ENCODE measurements at places on chromosomes 4 and X. TPM values are rescaled to one million over a fixed set of nuclear protein-coding genes. Genes with fewer than 3 reads are reported as not detected.

DNA sequence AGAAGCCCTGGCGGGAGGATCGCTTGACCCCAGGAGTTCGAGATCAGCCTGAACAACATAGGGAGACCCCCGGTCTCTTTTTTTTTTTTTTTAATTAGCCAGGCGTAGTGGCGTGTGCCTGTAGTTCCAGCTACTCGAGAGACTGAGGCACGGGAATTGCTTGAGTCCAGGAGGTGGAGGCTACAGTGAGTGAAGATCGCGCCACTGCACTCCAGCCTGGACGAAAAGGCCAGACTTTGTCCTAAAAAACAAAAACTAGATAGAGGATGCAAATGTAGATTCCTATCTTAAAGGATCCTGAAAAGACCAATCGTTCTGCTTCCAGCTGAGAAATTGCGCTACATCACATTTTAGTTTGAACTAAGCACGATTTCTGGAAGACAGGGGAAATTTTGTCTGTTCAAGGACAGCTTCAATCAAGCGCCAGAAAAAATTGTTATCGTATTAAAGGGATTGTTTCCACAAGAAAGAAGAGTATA, 627 bp upstream of the HSD17B11 start:
- peak overlapping the region; percentile 91 for H3K27ac ChIP-seq
- no peaks in the 10 kb centered on the region for H3K36me3 ChIP-seq
- H3K4me1 ChIP-seq: no peaks in the 10 kb centered on the region
- H3K27me3 ChIP-seq: no peaks in the 10 kb centered on the region
- DNase-seq: no peak

ARSJ gene
- total RNA-seq: 13.8 TPM

DNA sequence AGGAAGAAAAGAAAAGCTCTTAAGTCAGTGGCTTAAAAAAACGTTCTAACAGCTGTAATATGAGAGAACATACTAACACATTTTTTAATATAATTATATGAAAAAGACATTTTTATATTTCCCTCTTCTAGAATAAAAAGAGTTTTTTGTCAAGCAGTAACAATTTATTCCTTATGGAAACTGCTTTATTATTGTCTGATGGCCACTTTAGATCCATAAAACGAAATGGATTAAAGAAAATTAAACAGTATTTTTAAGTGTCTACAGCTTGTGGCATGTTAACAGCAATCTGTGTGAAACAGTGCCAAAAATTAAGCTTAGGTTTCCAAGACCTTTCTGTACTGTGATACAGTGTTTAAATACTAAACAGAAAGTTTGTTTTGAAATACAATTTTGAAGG, 55.5 kb upstream of the TENM3 start:
- no peak overlapping the region for H3K27ac ChIP-seq
- no peak overlapping the region for H3K4me3 ChIP-seq
- DNase-seq: no peak
- no peaks in the 10 kb centered on the region for H3K27me3 ChIP-seq
- peaks cover 12% of the 10 kb centered on the region for H3K4me1 ChIP-seq
- H3K36me3 ChIP-seq: no peaks in the 10 kb centered on the region

DUX4 gene
- total RNA-seq: not detected

ZFP42 gene
- total RNA-seq: 7.1 TPM

- H3K27ac ChIP-seq: no peak overlapping the region
- H3K4me3 ChIP-seq: no peak overlapping the region
- DNase-seq: no peak
- no peaks in the 10 kb centered on the region for H3K36me3 ChIP-seq
Measured at GRCh38 chr4:85952972-85953650, 406.7 kb downstream of the MAPK10 start.

DNA sequence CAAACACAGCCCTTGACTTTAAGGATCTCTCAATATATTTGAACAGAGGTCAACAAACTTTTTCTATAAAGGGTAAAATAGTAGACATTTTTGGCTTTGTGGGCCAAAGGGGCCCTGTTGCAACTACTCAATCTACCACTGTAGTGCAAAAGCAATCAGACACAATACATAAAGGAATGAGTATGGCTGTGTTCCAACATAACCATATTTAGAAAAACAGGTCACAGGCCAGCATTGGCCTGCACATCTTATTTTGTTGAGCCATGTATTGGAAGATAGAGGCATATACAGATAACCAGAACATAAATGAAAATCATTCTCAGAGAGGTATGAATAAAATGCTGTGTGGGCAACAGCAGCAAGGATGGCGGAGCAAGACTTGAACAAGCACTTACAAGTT, 49.8 kb downstream of the MID1 start:
- no peaks in the 10 kb centered on the region for H3K4me1 ChIP-seq
- H3K4me3 ChIP-seq: no peak overlapping the region
- H3K36me3 ChIP-seq: no peaks in the 10 kb centered on the region
- no peaks in the 10 kb centered on the region for H3K27me3 ChIP-seq
- no peak overlapping the region for H3K27ac ChIP-seq

DNA sequence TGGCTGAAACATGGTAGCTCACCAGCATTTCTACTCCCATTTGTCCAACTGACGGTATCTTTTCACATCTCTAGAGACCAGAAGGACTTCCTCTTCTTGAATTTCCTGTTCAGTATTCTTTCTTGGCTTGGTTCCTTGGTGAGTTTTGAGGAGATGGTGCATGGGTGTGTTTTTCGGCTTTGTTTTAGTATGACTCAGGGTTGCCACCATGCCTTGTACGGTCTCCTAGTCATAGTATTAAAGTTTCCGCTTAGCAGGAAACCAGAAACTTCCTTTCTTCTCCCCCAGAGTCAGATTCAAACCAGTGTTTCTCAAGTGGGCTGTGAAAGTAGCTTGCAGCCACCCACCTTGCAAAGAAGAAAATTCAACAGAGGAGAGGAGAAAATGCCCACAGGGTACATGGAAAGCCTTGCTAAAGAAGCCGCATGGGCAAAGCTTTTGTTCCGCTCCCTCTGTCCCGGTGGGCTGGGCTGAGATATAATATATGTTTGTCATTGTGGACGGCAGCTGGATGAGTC, 5.7 kb downstream of the CD99 start:
- no peak for DNase-seq
- H3K36me3 ChIP-seq: no peaks in the 10 kb centered on the region
- H3K4me1 ChIP-seq: peaks cover 48% of the 10 kb centered on the region

GRCh38 chrX:17187136-17187756, 187.8 kb upstream of the NHS start:
- H3K27me3 ChIP-seq: no peaks in the 10 kb centered on the region
- no peaks in the 10 kb centered on the region for H3K4me1 ChIP-seq
- no peak for DNase-seq

DNA sequence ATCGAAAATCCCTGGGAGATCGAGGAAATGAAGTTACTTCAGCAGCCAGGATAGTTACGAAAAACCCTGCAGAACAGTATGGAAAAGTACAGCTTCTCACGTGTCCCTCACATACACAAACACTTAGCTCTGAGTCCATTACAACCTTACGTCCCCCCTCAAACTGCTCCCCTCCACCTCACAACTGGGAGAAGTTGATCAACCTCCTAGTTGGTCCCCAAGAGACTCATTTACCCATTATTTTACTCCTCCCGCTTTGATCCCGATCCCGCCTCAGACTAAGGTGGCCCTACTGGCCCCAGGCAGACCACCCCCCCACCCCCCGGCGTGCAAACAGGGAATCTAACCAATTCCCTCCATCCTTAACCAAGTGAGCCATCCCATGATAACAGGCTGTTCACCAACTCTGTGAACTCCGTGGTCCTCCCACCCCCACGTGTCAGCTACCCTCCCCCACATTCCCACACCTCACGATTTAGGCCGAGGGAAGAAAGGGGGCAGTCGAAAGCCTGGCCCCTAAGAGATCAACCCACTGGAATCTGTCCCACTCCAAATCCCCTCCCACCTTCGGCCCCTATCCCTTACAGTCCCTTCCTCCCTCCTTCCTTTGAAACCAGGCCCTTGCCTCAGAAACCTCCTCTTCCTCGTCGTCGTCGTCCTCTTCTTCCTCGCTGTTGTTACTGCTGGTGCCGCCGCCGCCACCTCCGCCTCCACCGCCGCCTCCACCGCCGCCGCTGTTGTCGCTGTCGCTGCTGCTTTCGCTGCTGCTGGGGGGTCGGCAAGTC, 755 bp downstream of the ANKRD17 start:
- no peaks in the 10 kb centered on the region for H3K36me3 ChIP-seq
- H3K27ac ChIP-seq: peak overlapping the region; percentile 97
- peaks cover 32% of the 10 kb centered on the region for H3K4me1 ChIP-seq
- DNase-seq: peak; percentile 72
- H3K27me3 ChIP-seq: no peaks in the 10 kb centered on the region
- peak overlapping the region; percentile 70 for H3K4me3 ChIP-seq

TKTL2 gene
- total RNA-seq: not detected

TMEM31 gene
- not detected for total RNA-seq

DNA sequence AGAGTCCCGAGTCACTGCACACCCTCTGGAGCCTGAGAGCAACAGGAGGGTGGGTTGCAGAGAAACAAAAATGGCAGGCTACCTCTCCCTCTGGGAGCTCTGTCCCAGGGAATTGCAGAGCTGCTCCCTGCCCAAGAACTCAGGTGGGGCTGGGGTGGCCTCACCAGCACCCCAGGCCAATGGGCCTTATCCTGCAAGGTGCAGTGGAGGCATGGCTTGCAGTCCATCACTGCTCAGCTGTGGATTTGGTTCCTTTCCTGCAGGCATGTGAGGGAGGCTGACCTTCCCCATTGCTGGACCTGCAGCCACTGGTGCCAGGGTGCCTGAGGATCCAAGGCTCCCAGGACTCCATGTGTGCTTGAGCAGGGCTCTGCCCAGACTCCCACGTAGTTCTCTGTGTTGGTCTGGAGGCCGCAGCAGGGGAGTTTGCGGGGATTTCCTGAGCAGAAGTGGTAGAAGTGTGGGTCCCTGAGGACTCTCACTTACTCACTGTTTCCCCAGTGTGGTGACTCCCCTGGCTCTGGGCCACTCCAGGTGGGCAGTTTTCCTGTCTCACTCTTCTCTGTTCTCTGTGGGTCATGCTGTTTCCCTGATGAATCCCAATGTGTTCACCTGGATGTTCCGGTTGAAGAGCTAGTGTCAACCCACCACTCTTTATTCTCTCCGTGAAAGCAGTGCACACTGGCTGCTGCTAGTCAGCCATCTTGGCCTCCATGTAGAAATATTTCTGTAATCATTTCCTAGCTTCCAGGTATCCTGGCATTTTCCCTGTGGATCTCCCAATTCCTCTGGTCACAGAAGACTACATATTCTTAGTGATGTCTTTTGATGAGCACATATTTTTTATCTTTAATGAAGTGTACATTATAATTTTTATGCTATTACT, 82.3 kb downstream of the ARHGAP24 start:
- H3K27me3 ChIP-seq: no peaks in the 10 kb centered on the region
- DNase-seq: no peak
- H3K36me3 ChIP-seq: no peaks in the 10 kb centered on the region
- H3K4me3 ChIP-seq: no peak overlapping the region

- no peaks in the 10 kb centered on the region for H3K4me1 ChIP-seq
- H3K27me3 ChIP-seq: no peaks in the 10 kb centered on the region
- no peak for DNase-seq
- no peaks in the 10 kb centered on the region for H3K36me3 ChIP-seq
- no peak overlapping the region for H3K4me3 ChIP-seq
- no peak overlapping the region for H3K27ac ChIP-seq
Measured at GRCh38 chrX:71510161-71510560, 22.7 kb upstream of the OGT start.

GRCh38 chrX:120269373-120270035, 18.9 kb downstream of the ZBTB33 start:
- H3K27me3 ChIP-seq: no peaks in the 10 kb centered on the region
- DNase-seq: no peak
- no peaks in the 10 kb centered on the region for H3K4me1 ChIP-seq

TLR10 gene
- not detected for total RNA-seq

DNA sequence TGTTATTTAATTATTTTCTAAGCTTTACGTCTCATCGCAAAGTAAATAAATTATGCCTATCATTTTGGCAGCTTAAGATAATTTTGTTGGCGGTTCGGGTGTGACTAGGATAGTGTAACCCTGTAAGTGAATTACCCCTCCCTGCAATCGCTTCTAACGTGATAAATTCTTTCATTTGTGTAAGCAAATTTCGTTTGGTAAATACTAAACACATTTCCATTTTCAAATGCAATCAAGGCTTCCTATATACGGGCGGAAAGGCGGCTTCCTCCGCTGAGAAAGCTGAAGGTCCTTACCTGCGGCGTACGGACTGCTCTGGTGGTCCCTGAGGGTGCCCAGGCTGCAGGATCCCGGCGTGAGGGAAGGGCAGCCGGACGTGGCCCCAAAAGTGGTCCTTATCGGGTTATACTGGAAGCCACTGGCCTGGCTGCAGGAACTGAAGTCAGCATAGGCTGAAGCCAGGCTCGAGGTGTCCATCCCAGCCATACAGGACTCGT, 403 bp downstream of the PHOX2B start:
- no peaks in the 10 kb centered on the region for H3K36me3 ChIP-seq
- H3K27me3 ChIP-seq: peaks cover 98% of the 10 kb centered on the region
- no peaks in the 10 kb centered on the region for H3K4me1 ChIP-seq
- DNase-seq: no peak

TNIP2 gene
- total RNA-seq: 42.7 TPM

DNA sequence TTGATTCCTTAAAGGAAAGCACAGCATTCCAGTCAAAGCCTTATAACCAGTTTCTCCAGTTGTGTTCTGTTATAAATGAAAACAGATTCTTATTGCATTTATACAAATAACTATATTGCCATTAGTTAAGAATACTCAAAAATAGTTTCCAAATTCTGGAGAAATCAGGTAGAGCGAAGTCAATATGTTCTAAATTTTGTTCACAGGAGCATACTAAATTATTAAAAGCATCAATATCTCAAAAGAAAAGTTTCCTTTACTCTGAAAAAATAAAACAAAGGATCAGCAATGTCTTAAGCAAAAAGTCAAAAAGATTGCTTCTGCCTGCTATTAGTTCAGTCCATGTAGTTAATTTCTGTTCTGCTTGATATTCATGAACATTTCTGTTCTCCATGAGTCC, 39.7 kb downstream of the PGRMC2 start:
- no peaks in the 10 kb centered on the region for H3K27me3 ChIP-seq
- DNase-seq: no peak
- H3K4me3 ChIP-seq: no peak overlapping the region
- H3K27ac ChIP-seq: no peak overlapping the region
- no peaks in the 10 kb centered on the region for H3K4me1 ChIP-seq

GRCh38 chr4:4853371-4853823, 6.1 kb upstream of the MSX1 start:
- peak overlapping the region; percentile 42 for H3K27ac ChIP-seq
- no peaks in the 10 kb centered on the region for H3K36me3 ChIP-seq
- H3K4me1 ChIP-seq: peaks cover 31% of the 10 kb centered on the region
- H3K27me3 ChIP-seq: peaks cover 62% of the 10 kb centered on the region
- DNase-seq: no peak
- peak overlapping the region; percentile 25 for H3K4me3 ChIP-seq

Data from hepatocyte (in vitro differentiated cells).